ENCODE measurements at places on chromosomes 3 and 15. TPM values are rescaled to one million over a fixed set of nuclear protein-coding genes. Genes with fewer than 3 reads are reported as not detected.

The PAK6 gene
- 5.4 TPM for total RNA-seq

DNA sequence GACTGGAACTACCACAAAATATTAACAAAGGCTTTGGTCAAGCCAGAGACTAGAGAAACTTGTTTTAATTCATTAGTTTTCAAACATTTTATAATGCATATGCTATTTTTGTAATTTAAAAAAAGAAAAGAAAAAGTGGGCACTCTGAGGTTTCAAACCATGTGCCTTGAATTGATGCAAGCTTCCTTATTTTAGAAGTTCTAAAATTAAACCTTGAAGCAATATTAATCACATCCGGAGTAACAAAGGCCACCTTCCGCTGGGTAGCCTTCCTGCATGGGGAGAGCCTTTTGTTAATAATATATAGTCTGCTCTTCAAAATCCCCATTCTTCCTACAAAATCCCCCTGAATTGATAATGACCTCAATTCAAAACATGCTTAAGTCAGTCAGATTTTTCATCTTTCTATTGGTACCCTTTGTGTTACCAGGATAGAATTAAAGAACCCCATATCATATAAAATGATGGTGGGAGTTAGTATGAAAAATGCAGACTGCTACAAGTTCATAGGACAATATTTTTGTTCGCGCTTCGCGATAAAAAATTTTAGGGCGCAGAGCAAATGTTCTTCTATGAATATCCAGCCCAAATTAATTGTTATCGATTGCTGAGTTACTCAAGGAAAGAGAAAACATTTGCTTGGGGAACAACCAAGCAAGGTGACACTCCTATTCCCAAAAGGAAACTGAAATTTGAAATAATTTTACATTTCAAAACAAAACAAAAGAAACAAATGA, 30.6 kb downstream of the LDHAL6B start:
- H3K4me3 ChIP-seq: no peak overlapping the region
- H3K27me3 ChIP-seq: no peaks in the 10 kb centered on the region
- no peaks in the 10 kb centered on the region for H3K4me1 ChIP-seq
- no peak overlapping the region for H3K27ac ChIP-seq
- DNase-seq: no peak

- no peak overlapping the region for H3K27ac ChIP-seq
- no peaks in the 10 kb centered on the region for H3K27me3 ChIP-seq
- H3K4me3 ChIP-seq: no peak overlapping the region
- DNase-seq: no peak
- H3K4me1 ChIP-seq: no peaks in the 10 kb centered on the region
- no peaks in the 10 kb centered on the region for H3K36me3 ChIP-seq
Measured at GRCh38 chr3:126543457-126544061, 15.2 kb downstream of the C3orf22 start.

GRCh38 chr3:190768891-190769290, 93.6 kb downstream of the GMNC start:
- no peak overlapping the region for H3K4me3 ChIP-seq
- no peak overlapping the region for H3K27ac ChIP-seq
- no peaks in the 10 kb centered on the region for H3K36me3 ChIP-seq
- H3K27me3 ChIP-seq: no peaks in the 10 kb centered on the region
- no peaks in the 10 kb centered on the region for H3K4me1 ChIP-seq
- DNase-seq: no peak

GRCh38 chr3:111928613-111929012, 50.2 kb upstream of the ABHD10 start:
- no peak for DNase-seq
- H3K4me1 ChIP-seq: peaks cover 6% of the 10 kb centered on the region
- no peak overlapping the region for H3K4me3 ChIP-seq

The RAB6B gene
- total RNA-seq: 3.8 TPM
